Aorta (tissue), 5 donors: ENCODE measurements at places on chromosomes 11 and 22.

- no peak for DNase-seq
Observed at GRCh38 chr22:39414886-39415285, 15.3 kb downstream of the TAB1 start.

DNA sequence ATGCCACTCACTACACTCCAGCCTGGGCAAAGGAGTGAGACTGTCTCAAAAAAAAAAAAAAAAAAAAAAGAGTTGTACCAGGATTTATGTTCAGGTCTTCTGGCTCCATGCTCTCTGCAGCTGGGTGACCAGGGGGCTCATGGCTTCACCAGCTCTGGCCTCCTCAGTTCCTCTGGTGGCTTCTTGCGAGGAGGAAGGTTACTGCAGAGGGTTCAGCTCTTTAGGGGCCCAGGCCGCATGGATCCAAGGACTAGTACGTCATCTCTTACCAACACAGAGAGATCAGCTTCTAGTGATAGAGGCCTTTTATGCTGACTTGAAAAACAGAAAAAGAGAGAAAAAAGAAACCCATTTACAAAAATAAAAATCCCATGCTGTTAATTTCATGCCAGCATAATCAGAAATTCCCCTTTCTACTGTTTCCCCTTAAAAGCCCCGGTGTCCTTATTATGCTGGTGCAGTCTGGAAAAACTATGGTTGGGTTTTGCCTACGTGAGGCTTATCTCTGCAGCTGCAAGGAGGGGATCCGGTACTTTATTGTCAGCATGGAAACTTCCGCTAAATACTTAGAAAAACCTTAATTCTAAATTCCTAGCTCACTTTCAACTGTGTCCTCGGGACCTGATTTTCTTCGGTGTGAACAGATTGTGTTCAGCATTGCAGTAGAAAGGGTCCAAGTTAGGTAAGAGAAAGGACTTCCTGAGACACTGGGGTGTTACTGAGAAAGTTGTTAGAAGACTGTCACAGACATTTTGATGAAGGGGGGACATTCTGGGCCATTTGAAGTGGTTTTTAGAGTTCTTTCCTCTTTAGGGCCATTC lies 13.7 kb downstream of the ZBTB16 start:
- no peak for DNase-seq

DNA sequence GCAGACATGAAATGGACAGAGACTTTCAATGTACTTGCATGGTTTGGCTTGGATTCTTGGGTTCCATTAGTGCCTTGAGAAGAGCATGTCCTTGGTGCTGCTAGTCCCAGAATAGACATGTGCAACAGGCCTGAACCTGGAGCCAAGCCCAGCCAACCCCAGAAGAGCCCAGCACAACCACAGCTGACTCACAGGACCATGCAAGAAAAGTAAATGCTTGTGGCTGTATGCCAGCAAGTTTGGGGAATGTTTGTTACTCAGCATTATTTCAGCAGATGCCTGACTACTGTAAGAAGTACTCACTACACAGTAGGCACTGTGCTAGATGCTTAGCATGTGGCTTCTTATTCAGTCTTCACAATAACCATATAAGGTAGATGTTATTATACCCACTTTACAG lies 39.2 kb upstream of the HMGXB4 start:
- DNase-seq: no peak

DNA sequence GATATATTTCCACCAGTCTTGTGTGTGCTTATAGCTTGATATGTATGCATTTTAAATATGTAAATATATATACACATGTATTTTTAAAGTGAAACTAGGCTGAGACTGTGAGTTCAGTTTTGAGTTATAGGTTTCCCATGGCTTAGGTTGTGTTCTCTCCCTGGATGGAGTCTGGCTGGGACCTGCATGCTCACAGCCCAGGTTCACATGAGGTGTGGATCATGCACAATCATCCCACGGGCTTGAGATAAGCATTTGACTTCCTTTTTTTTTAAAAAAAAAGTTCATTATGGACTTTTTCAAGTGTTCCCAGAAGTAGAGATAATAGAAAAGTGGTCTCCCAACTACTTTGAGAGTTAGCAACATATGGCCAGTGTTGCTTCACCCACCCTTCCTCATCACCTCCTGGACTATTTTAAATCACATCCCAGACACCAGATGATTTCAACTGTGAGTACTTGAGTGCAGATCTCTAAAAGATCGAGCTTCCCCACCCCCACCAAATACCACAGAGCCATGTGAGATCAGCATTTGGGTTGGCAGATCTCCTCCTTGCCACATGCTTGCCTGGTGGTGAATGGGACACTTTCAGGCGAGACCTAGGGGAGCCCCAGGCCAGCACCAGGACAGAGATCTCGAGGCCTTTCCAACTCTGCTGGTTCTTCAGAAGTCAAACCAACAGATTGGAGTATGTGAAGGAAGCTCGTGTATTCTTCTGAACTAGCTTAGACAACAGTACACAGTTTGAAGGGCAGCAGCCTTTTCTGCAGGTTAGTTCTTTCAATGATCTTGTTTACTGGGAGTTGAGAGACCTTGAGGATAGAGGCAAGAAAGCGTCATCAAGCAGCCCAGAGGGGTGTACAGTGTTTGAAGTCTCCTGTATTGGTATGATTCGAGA lies 15.9 kb downstream of the MED15 start:
- DNase-seq: no peak

- no peak for DNase-seq
Observed at GRCh38 chr11:4068962-4069361, 25.6 kb upstream of the RRM1 start.

GRCh38 chr11:18392434-18393321 lies 1.7 kb upstream of the LDHA start:
- no peak for DNase-seq

GRCh38 chr11:68418648-68419047 lies 41.9 kb upstream of the PPP6R3 start:
- DNase-seq: no peak

DNA sequence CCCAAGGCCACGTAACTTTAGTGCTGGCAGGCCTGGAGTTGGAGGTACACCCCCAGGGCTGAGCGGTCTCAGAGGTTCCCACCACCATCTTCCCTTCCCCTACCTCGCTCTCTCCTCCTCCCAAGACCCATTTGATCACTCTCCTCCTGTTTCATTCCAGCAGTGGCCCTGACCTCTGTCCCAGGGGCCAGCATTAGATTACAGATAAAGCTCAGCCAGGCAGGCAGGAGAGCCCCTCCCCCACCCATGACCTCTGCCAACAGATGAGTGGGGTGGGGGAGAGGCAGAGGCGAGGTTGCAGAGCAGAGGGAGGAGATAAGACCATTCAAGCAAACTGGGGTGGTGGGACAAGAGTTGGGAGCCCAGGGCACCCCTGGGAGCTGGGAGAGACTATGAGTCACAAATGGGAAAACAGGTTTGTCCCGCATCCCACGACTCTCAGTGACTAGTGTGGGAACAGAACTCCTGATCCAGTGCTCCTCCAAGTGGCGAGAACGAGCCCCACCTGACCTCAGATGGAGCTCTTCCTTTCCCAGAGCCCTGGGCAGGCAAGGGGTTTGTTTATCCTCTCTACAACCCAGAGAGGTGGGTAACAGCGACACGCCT lies 367.9 kb downstream of the MN1 start:
- DNase-seq: no peak

DNA sequence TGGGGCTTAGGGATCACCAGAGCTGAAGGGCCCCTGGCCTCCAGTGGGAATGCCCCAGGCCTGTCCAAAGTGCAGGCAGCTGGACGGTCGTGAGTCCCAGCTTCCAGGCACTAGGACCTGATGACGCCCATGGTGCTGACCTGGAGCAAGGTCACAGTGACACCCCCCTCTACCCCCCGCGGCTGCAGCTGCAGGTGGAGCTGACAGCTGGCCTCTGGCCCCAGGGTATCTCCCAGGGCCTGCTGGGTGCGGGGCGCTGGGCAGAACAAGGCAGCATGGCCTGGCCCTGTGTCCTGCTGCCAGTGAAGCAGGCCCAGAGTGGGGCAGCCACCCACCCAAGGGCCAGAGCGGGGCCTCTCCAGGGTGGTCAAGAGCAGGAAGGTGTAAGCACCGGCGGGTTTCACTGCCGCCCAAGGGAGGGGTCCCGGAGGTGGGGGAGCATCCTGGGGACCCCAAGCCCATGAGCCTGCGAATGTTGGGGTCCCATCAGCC lies 553 bp upstream of the TCIRG1 start:
- DNase-seq: no peak

- DNase-seq: no peak
Observed at GRCh38 chr11:125496529-125496857, 428 bp upstream of the FEZ1 start.

- DNase-seq: no peak
Observed at GRCh38 chr11:111659201-111660115, 57.2 kb downstream of the SIK2 start.

DNA sequence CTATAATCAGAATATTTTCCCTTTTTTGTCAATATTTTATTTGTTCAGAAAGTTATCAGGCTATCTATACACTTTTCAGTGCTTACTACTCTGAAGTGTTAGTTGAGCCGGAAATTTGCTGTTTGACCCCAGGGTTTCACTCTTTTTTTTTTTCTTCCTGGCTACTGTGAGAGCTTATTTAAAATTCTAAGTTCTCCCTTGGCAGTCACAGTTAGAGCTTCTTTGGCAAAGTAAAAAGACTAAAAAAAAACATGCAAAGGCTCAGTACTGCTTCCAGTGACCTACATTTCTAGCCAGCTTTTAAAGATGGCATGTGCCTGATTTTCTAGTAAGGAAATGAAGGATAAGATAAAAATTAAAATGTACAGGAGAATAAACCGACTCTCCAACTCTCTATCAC lies 48.4 kb downstream of the ELP4 start:
- DNase-seq: no peak

- no peak for DNase-seq
Observed at GRCh38 chr22:37403267-37403960, 23.9 kb downstream of the ELFN2 start.

DNA sequence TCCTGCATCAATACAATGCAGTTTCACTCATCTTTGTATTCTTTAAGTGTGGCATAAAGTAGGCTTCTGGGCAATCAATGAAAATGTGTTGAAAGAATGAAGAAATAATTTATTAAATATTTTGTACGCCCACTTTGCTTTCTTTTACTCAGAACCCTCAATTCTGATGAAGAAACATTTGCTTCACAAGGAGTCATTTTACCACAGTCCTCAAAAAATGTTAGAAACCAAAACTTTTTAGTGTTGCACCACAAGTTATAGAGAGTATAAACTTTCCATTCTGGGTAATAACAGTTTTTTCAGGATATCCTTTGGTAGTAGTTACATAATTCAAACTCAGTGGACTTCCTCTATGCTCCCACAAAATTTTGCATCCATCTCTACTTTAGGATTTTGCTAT lies 360.5 kb downstream of the DLG2 start:
- no peak for DNase-seq

DNA sequence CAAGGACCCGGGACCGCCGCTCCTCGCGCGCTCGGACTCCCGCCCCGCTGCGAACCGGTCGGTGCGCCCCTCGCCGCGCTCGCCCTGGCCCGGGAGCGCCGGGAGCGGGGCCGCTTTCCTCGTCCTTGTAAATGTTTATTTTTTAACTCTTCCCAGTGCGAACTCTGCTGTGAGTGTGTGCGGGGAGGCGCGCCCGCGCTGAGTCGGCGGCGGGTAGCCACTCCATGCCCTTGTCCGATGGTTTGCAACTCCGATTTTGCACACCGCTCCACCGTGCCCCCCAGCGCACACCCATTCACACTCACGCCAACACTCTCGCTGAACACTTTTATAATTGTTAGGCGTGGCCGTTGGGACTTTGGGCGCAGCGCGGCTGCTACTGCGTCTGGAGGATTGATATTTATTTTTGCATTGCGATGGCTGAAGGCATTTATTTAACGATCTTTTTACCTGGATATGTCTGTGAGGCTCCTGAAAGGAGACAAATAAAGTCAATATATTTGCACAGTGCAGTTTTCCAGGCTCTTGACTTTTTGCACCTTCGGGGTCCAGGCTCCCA lies 1.0 kb downstream of the C11orf96 start:
- DNase-seq: peak; percentile 82

GRCh38 chr11:106017093-106017492 lies 4.9 kb downstream of the MSANTD4 start:
- no peak for DNase-seq

DNA sequence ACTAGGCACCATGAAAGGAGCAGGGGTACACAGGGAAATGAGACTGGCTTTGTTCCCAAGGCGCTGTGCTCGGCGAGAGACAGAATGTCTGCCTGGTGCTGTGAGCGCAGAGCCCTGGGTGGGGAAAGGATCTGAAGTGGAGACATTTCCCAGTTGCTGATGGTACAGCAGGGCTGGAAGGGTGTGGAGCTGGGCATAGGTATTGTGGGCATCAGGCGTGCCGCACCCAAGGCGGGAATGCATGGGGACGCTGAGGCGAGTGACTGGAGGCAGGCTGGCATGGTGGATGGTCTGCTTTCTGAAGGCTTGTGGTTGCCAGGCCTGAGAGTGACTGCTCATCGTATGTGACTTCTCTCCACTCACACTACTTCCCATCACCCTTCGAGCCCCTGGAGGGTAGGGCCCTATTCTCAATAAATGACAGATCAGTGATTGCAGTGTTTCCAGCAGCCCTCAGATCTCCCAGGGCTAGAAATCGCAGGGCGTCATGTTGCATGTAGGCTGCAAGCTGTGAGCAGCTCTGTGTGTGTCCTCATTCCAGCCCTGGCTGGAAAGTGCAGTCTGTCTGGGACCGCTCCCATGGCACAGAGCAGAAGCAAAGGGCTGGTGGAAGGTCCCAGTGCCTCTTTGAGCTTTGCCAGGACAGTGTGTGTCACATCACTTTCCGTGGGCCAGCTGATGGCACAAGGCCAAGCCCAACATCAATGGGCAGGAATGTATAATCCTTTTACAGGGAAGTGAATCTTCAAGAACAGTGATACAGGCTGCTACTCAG lies 67.7 kb downstream of the TBC1D22A start:
- DNase-seq: peak; percentile 89

DNA sequence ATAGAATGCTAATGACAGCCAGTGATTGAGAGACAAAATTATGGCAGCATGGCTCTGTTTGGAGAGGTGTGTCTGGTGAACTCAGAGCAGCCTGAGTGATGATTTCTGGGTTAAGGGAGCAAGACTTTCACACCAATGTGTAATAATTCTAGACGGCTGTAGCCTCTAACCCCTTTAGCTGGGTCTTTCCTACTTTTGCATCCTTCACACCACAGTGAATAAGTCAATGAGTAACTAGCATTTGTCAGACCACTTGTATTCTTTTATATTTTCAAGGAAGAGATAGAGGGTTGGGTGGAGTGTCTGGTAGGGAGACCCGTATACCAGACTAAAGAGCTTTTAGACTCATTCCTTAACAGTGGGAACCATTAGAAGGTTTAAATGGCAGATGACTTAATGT lies 50.4 kb downstream of the ATXN10 start:
- no peak for DNase-seq
